ENCODE measurements at places on chromosomes 6 and 20.

DNA sequence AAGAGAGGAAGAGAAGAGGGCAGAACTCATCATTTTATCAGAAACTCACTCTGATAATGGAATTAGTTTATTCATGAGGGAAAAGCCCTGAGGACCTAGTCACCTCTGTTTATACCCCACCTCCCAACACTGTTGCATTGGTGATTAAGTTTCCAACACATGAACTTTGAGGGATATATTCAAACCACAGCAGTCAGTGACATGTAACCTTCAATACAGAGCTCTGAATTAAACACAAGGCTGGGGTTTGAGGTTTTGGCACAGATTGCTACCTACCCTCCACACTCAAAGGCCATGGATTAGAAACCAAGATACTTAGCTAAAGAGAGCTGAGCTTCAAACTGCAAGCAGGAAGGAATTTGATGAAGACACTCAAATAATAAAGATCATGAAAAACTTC is 48.5 kb upstream of the MOCS1 start:
- DNase-seq: no peak

GRCh38 chr6:25303254-25303653 is 24.1 kb downstream of the CARMIL1 start:
- no peak for DNase-seq

DNA sequence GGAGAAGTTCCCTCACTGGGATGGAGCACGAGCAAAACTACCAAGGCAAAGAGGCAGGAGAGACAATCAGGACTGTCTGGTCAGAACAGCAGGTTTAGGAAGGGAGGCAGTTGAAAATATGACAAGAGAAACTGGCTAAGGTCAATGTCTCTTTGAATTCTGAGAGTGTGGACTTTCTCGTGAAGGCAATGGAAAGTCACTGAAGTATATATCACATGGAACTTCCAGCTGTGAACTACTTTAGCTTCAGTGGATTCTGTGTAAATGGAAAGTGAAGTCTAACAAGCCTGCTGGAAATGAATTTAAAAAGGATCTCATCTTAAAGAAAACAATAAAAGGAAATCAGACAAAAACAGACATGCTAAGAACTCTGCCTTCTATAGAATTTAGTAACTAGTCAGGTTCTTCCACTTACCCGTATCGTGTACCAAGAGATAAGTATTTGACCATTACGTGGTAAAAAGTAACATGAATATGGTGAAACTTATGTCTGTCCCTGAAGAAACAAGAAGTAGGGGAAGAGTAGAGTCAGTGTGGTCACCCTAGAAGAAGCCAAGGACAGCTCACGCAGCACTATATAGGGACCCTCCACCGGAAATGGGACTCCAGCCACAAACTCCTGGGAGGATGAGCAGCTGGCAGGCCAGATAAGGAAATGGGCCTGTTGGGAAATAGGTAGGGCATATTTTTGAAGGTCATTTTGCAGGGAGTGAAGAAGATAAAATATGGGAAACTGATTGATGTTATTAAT is 123.4 kb downstream of the MAP7 start:
- no peak for DNase-seq

DNA sequence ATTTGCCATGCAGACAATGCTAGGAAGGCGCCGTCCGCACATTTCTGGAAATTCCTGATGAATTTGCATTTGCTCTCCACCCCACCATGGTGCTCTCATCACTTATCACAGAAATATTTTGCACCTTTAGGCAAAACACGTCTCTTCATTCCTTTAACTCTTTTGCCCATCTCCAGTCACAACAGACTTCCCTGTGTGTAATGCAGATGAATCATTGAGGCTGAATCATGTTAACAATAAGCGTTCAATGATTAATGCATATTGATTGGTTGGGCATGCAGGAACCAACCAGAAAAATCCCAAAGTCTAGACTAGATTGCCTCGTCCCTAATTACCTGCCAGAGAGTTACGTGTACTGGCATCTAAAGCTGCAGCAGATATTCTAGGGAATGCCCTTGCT is 80.0 kb upstream of the ATXN1 start:
- no peak for DNase-seq

DNA sequence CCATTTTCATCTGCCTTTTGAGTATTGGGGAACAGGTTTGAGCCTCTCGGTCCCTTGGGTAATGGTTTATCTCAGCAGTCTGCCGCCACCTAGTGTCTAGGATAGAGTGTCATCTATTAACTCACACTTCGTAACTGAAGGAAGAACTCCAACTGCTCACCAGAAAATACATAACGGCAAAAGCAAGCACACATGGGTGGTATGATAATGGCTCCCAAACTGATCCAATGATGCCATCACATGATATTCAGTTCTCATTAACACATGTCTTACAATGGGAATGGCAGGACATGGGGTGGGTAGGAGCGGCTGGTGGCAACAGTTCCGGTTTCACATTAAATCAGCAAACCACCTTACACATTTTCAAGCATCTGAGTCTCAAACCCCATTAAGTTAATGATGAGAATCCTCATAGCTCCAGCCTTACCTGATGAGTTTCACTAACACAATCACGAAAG is 110.7 kb upstream of the PHACTR1 start:
- peak; percentile 61 for DNase-seq

DNA sequence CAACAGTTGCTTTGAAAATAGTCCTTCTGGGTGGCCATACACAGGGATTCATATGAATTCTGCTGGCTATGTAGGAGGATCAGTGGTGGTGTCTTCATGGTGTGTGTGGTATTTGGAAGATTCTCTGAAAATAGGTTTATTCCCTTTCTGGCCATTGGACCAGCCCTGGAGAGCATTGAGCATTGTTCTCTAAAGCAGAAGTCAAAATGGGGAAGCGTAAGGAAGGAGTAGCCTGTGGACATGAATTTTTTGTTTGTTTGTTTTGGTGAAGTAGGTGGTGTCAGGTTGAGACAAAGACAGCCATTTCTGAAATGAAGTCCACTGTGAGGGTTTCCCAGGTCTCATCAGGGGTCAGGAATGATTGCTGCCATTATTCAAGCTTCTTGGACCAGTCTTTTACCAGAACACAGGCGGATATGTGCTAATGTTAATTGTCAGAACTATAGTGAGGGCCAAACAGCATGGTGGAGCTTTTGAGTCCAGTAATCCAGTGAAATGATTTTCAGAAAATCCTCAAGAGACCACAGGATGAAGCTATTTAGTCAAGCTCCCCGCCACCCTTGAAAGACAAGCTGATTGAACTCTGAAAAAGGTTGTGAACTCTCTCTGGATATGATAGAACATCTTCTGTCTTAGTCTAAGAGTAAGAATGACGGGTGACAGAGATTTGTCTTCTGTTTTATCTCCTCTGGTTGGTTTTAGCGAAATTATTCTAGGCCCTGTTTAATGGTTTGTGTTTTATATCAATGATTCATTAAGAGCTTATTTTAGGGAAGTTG is 60.0 kb downstream of the DNAH8 start:
- no peak for DNase-seq

DNA sequence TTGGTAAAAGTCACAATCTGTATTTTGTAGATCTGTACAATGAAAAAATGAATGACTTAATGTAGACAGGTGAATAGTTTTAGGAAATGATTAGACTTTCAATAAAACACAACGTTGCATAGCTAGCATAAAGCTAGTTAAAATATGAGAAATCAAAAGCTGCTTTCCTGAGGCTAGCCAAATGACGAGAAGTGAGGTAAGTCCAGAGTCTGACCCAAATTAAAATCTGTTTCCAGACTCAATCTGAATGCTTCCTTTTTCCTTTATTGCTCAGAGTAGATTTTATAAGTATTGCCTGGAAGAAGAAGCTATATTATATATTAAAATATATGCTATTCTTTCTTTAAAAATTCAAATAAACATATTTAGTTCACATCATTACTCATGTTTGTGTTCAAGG is 615.4 kb downstream of the CD109 start:
- no peak for DNase-seq

GRCh38 chr20:13554076-13554475 is 84.7 kb downstream of the TASP1 start:
- no peak for DNase-seq

- DNase-seq: peak; percentile 2
Observed at GRCh38 chr6:120357447-120357846, 976.8 kb downstream of the TBC1D32 start.

GRCh38 chr20:50499938-50500337 is 10.2 kb upstream of the PTPN1 start:
- DNase-seq: no peak

DNA sequence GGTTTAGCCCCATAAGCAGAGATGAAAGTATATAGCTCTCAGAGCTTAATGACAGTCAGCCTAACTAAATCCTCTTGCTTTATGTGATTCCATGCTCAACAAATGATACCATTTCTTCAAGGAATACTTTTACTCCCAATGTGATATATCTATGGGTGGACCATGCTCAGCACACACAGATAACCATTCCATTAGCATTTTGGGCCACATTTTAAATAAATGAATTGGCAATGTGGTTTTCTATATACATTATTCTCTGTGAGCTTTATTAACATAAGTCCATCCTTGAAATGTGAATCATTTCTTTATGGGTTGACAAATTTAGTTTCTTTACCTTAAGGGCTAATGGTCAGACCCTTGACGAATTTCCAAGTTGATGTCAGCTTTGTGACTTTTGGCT is 329.3 kb upstream of the CITED2 start:
- no peak for DNase-seq

GRCh38 chr6:21263531-21264287 is 329.8 kb upstream of the SOX4 start:
- DNase-seq: no peak

DNA sequence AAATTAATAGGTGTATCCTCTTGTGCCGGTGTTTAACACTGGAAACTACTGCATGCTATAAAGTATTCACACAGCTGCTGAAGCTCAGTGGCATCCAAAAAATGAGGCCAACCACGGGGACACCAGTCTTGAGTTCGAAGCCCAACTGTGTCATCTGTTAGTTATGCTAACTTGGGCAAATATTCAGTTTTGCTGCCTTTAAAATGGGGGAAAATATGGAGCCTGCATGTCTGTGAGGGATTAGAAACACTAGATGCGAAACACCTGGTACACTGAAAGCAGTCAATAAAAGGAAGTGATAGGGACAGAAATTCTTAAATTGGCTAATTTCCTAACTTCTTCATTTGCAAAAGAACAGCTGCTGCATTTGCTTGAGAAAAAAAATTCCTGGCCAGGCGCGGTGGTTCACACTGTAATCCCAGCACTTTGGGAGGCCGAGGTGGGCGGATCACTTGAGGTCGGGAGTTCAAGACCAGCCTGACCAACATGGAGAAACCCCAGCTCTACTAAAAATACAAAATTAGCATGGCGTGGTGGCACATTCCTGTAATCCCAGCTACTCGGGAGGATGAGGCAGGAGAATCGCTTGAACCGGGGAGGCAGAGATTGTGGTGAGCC is 36.6 kb upstream of the MLIP start:
- DNase-seq: no peak

DNA sequence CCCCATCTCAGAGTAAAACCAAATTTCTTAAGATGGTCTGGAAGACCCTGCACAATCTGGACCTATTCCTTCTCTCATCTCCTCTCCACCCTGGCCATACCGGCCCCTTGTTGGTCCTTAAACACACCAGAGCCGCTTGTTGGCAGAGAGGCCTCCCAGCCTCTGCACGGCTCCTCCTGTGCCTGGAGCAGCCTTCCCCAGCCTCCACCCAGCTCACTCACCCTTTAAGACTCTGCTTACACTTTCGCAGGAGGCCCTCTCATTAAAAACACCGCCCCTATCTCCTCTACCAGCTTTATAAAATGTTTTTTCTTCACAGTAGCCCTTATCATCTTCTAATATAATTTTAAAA is 49.8 kb downstream of the BANF2 start:
- no peak for DNase-seq

GRCh38 chr6:12276930-12277315 is 13.2 kb upstream of the EDN1 start:
- no peak for DNase-seq

GRCh38 chr6:16723826-16724225 is 37.4 kb downstream of the ATXN1 start:
- no peak for DNase-seq

GRCh38 chr6:3281631-3282475 is 23.1 kb downstream of the PSMG4 start:
- DNase-seq: peak; percentile 40

DNA sequence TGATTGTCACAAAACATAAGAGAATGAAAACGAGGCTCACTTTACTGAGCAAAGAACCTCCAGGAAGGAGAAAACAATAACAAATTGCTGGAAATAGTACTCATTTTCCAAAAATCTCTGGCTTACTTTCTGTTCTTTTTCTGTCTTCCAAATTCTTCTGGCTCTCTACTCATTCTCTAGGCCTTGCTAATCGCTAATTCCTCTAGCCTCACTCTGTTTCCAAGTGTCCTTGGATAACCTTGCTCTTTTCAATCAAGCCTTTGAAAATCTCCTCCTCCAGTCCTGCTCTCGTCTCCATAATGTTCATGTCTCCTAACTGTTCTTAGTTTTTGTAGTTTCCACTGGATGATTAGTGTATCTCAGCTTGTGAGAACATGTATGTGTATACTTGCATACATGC is 96.2 kb upstream of the MAP7 start:
- peak; percentile 12 for DNase-seq

DNA sequence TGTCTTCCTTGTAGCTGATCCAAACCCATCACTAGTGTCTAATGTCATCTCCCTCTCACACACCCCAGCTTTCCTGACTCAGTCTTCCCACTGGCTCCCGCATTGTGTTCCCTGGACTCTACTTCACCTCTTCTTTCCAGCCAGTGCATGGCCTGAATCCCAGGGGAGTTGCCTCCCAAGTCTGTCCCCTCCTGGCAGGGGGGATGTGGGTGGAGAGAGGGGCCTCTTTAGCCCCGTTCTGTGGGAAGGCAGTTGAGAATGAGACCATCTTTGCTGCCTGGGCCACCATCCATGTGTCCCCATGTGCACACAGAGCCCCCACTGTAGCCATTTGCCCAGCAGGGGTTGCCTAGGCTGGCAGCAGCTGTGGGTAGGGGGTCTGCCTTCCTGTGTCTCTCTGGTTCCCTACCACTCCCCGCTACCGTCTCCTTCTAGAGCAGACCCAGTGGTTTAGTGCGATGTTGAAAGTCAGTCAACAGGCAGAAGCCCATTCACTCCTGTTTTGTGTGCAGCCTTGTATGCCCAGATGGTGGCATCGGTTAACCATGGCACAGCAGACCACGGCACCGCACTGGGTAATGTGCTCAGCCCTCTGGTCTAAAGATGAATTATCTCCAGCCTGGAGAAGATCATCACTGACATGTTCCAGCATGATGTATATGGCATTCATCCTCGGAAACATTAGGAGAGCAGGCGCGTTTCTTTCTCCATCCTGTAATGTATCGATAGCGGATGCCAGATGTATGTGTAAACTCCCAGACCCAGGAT is 178.8 kb upstream of the SNX9 start:
- peak; percentile 57 for DNase-seq

DNA sequence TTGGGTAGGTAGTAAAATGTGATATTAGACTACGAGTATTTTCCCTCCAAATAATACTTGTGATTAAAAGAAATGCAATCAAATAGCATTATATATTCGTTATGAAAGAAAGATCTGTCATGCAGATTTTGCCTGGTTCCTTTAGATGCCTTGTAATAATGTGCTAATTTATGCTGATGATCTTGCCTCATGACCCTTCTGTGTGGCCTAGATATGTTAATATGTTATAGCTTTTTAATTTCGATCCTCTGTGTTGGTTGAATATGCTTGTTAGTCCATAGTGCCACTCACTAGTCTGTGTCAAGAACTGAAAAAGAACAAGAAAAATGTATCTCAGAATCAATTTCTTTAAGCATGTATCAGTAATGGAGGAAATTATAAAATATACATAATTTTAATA is 31.9 kb downstream of the CDKAL1 start:
- DNase-seq: no peak
